CD4-positive, alpha-beta T cell treated with Interleukin-10 for 1 hour (primary cell): ENCODE measurements at places on chromosomes 12 and 14.

DNA sequence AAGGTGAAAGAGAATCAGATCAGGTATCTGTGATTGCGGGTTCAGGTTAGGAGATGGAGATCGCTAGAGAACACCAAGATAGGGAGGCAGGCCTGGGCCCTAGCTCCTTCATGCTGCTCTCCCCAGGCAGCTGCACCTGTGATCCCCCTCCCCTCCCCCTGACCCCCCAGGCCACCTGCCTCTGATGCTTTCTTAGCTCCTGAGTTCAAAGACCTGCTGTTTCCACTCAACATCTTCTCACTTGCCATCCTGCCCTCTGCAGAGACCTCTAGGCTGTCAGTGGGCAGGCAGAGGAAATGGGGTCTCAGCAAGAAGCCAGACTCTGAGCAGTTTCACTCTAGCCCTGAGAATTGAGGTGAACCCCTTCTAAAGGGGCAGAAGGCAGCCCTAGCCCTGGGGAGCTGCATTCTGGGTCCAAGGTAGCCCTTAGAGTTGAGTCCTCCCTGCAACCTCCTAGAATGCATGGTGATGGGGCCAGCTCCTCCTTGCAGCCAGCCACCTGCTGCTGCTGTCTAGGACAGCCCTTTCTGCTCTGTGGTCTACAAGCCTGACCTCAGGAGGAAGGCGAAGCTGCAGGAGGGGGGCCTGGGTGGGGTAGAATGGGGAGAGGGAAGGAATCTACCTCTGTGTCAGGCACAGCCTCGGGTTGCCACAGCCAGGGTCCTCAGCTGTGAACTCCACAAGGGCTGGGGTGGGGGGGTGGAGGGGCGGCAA, 6.4 kb upstream of the SLC48A1 start:
- DNase-seq: no peak

DNA sequence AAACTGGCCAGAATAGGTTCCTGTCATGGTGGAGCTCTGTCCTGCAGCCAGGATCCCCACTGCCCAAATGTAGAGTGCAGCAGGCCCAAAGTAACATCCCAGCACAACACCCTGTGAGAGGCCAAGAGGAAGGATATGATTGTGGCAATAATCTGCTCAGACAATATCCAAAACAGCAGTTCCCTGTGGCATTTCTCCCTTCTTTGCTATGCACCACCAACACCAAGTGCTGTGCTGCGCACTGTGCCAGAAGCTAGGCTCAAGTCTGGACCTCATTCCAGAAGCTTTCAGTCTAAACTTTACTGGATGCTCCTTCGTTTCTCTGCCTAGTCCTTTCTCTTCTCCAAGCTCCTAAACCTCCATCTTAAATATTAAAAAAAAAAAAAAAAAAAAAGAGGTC, 33.4 kb downstream of the SLC11A2 start:
- no peak for DNase-seq

- DNase-seq: no peak
Observed at GRCh38 chr12:111745211-111745610, 21.5 kb upstream of the ALDH2 start.

DNA sequence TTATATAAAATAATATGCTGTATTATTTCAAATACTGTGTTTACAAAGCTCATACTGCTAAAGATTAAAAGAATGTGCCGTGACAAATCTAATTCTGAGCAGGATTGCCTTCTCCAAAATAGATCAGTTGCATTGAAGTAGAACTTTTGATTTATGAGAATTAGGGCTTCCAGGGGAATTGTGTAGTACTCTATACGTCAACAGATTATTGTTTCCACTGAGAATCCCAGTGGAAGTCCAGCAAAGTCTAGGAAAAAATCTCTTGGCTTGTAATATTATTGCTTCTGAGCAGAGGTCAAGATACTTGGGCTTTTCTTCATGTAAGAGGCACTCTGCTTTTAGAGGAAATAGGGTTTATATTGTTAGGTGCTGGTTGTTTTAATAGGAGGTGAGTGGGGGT, 133.9 kb downstream of the TRHDE start:
- no peak for DNase-seq

DNA sequence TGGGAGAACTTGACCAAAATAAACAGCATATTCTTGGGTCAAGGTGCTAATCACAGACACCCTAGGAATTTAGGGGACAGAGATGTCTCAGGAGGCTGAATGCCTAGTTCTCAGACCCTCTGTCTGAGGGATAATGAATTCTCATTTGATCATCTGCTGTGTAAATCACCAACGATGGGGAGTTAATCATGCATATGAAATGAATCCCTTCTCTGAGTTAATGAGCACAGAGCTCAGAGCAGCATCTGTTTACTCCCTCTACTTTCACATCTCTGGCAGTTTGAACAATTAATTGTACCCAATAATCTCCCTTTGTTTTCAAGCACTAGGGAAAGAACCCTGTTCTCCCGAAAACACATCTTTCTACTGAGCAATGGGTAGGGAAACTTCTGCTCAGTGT, 129.4 kb upstream of the SRRM4 start:
- no peak for DNase-seq

GRCh38 chr12:49720214-49720613, 13.0 kb upstream of the FMNL3 start:
- no peak for DNase-seq

DNA sequence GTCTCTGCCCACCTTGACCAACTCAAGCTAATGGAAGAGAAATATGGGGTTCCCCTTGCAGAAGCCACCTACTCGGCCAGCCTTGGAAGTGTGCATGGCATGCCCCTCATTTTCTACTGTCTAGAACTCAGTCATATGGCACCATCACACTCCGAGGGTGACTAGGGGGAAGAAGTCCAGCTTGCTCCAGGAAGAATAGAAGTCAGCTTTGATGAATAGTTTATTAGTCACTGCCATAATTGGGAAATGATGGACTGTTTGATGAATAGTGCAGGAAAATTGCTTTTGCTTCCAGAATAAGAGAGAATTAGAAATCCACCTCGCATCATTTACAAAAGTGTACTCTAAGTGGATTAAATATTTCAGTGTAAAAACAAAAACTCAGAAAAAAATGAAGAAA, 1030.6 kb downstream of the VRK1 start:
- DNase-seq: no peak

- DNase-seq: no peak
Observed at GRCh38 chr12:94247246-94247645, 98.9 kb downstream of the PLXNC1 start.

GRCh38 chr14:60655898-60656685, 6.8 kb upstream of the SIX1 start:
- no peak for DNase-seq

GRCh38 chr12:52585066-52585465, 11.4 kb upstream of the KRT74 start:
- no peak for DNase-seq

GRCh38 chr14:100634026-100634425, 46.8 kb upstream of the BEGAIN start:
- DNase-seq: no peak

DNA sequence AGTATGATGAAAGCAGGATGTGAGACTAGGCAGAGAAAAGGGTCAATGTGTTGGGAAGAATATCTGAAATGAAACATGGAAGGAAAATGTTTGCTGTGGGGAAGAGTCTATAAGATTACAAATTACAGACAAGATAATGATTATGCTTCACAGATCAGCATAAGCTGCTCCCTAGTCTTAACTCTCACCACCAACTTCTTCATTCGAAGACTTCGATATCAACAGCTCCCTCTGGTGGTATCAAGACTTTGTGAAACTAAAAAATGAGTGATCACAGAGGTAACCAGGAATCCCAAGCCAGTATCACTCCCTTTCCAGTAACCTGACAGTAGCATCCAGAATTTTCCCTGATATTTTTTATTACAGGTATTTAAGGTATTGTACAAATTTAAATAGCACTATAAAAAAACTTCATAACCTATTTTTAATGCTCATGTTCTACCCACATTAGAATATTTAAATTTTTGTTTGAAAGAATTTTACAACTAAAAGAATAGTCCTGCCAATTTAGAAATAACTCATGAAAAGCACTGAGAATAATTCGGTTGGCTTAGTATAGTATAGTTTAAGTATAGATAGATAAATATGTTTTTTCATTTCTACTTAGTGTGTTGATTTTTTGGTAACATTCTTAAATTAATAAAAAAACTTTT, 84.4 kb downstream of the C2CD5 start:
- DNase-seq: peak; percentile 59

GRCh38 chr14:20782280-20782890, 1.3 kb downstream of the RNASE6 start:
- DNase-seq: peak; percentile 44

- peak; percentile 22 for DNase-seq
Observed at GRCh38 chr12:123389560-123390351, 5.8 kb downstream of the KMT5A start.

GRCh38 chr14:33786091-33786825, 164.6 kb downstream of the EGLN3 start:
- no peak for DNase-seq

DNA sequence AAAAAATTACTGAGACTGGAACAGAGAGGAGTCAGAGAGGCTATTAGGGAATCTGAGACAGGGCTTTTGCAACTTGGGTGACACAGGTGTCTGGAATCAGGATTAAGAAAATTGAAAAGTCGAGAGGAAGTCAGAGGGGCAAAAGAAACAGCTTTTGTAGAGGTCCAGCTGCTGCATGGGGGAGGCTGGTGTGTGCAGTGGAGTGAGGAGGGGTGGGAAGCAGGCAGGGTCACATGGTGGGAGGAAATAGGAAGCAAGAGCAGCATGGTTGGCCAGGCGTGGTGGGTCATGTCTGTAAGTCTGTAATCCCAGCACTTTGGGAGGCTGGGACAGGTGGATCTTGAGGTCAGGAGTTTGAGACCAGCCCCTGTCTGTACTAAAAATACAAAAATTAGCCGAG, 69.7 kb upstream of the VRK1 start:
- no peak for DNase-seq

DNA sequence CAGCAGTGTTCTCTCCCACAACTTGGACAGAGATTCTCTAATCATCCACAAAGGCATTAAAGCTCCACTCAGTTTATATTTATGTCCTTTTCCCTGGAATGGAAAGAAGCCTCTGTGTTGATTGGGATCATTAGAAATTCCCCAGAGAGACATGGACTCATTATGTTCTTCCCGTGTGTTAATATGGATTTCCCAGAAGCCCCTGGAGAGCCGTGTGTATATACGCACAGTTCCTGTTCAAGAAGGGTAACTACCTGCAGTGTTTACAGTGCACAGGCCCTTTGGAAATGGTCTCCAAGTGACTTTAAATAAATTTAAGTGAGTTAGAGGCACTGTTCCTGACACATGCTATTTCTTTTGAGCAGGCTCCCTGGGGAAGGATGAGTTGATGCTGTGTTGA, 428.0 kb upstream of the TMTC1 start:
- DNase-seq: no peak

DNA sequence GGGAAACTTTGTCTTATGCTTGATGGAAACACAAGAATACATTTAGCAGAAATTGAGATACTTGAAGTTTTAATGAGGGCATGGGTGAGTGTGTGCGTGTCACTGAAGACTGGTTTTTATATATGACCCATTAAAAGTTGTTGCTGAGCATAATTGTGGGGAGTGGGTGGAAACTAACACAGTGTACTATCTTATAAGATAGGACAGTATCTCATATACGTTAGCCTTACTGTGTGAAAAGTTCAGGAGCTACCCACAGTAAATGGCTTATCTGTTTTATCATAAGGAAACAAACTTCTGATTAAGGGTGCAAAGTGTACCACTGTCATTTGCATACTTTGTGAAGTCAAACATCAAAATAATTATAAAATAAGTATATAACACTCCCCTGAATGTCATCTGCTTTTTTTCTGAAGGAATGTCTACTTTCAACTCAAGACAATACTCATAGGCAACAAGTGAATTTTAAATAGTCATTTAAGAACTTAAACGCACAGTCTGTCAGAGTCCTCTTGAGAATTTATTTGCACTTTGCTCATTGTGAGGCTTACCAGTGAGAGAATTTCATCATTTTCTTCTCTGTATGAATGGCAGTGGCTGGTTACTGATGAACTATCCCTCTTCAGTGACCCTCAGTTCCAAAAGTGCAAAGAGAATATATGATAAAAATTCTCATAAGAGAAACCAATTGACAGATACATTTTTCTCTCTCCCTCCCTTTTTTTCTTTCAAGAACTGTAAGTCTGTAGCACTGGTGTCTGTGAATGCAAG, 4.2 kb downstream of the PDE3A start:
- DNase-seq: no peak

- DNase-seq: peak; percentile 4
Observed at GRCh38 chr12:130916241-130916911, 37.3 kb upstream of the ADGRD1 start.

DNA sequence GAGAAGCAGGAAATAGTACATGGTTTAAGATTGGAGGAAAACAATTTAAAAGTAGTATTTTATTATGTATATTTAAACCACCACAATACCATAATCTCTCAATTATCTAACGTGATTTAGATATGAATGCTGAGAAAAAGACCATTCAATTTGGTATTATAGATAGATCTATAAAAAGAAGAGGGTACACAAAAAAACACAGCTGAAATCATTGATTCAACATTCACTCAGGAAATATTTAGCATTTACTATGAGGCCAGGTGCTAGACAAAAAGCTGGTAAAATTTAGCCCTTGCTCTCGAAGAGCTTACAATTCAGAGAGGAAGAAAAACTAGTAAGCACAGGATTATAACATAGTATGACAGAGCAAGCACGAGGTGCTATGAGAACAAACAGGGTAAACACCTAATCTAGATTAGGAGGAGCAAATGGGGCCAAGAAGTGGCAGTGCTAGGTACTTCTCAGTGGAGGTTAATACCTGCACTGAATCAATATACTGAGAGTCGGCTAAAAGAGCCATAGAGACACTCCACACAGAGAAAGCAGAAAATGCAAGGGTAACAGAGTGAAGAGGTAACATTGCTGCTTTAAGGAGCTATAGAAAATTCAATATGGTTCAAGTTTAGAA, 27.6 kb downstream of the TRIP11 start:
- DNase-seq: no peak

DNA sequence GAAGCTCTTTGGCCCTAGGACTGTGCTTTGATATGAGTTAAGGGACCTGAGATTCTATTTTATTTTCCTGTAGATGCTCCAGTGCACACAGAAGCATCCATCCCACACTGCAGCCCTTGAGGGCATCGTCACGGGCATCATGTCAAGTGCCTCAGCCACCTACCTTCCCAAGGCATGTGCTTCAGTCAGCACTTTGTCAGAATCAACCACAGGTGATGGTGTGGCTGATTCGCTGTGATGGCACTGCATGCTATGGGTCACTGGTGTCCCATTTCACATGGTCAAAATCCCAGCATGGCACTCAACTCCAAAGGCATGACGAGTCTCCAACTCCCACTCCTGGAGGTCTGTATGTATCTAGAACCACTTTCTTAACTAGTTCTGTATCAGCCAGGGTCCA, 100.8 kb downstream of the AACS start:
- no peak for DNase-seq

- no peak for DNase-seq
Observed at GRCh38 chr12:76890151-76891143, 11.6 kb upstream of the CSRP2 start.

GRCh38 chr12:114306646-114307045, 99.3 kb downstream of the TBX5 start:
- no peak for DNase-seq

- DNase-seq: no peak
Observed at GRCh38 chr14:100891051-100891450, 12.5 kb downstream of the RTL1 start.
